CD4-positive, alpha-beta T cell treated with Interleukin-17A for 1 hour (primary cell): ENCODE measurements at places on chromosomes 2 and 18.

GRCh38 chr18:25976554-25976953 is 113.9 kb downstream of the SS18 start:
- no peak for DNase-seq

DNA sequence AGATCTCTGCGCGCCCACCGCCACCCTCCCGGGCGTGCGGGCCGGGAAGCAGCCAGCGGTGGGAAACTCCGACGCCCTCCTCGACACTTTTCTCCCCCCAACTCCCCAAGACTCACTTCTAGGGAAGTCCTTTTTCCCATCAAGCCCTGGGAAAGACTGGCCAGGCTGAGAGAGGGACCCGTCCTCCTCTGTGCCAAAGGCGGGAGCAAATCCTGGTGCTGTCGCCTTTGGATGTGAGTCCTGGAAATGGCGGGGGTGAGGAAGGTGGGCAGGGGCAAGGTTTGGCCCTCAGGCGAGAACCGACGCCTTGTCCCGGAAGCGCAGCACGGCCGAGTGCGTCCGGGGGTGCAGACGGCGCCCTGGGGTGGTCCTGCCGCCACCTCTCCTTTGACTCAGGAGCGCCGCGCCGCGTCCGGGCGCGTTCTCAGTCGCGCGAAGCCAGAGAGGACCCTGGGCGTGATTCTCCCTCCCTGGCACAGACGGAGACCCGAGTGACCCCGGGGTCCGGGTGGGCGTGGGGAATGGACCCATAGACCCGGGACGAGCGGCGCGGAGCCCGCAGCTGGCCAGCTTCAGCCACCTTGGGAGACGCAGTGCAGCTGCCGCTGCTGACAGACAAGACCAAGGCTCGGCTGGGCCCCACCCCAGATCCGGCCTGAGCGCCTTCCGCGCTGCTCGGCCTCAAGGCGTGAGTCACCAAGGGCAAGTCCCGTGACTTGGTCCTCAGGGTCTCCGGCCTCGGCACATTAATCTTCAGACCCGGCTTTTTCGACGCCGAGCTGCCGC is 3.5 kb upstream of the LBX2 start:
- peak; percentile 48 for DNase-seq

DNA sequence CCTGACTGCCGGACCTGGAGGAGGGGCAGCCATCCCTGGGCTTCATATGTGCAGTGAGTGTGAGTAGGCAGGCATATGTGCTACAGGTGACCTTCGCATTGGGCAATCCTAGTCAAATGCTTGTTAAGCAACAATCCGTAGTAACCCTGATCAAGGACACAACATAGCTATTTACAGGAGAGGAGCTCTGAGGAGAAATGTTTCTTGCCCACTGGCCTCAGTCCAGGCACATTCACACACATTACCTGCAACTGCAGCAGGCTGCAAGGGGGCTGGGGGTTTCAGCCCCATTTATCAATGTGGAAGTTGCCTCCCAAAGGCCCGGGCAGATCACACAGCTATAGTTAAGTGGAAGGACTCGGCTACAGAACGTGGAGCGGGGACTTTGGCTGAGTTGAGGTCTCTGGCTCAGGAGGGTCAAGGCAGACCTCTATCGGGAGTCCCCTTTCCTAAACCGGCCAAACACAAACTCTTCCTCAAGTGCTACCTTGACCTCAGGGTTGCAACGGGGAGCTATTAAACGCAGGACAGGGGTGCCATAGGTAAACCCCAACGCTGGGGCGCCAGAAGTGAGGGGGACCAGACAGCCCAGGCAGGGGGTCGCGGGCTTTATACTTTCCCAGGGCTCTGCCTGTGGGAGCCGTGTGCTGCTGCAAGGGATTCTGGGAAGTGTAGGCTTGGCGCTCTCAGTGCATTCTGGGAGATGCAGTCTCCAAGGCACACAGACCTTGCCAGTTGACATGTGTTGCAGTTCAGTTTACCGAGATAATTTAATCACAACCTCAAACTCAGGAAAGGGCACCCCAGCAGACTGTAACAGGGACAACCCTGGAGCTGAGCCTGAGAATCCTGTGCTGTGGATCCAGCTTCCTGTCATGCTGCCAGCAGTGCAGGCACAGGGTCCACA is 9.4 kb downstream of the KHK start:
- DNase-seq, result peak; percentile 61

DNA sequence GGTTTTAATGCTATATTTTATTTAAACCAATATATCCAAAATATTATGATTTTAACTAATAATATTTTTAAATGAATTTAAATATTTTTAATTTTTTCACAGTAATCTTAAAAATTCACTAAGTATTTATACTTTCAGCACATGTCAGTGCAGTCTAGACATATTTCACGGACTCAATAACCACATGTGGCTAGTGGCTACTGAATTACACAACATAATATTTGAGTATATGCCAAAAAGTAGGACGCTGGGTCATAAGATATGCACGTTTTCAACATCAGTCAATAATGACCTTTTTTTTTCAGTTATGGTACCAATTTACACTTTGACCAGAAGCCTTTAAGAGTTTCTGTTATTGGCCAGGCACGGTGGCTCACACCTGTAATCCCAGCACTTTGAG is 117.7 kb downstream of the GFPT1 start:
- DNase-seq, result no peak

- DNase-seq, result no peak
Measured at GRCh38 chr2:227125506-227125905, 38.5 kb downstream of the COL4A4 start.

- no peak for DNase-seq
Measured at GRCh38 chr2:240463274-240463865, 27.9 kb downstream of the GPC1 start.

GRCh38 chr2:120736202-120736623 is 545 bp downstream of the GLI2 start:
- no peak for DNase-seq

DNA sequence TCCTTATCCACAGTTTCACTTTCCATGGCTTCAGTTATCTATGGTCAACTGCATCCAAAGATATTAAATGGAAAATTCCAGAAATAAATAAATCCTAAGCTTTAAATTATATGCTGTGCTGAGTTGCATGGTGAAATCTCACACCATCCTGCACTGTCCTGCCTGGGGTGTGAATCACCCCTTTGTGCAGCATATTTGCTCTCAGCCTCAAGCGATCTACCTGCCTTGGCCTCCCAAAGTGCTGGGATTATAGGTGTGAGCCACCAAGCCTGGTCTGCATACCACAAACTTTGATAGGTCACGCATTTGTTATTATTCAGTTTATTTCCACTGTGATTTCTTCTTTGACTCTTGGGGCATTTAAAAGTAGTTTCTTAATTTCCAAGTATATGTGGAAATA is 117.2 kb downstream of the SPIRE1 start:
- no peak for DNase-seq

DNA sequence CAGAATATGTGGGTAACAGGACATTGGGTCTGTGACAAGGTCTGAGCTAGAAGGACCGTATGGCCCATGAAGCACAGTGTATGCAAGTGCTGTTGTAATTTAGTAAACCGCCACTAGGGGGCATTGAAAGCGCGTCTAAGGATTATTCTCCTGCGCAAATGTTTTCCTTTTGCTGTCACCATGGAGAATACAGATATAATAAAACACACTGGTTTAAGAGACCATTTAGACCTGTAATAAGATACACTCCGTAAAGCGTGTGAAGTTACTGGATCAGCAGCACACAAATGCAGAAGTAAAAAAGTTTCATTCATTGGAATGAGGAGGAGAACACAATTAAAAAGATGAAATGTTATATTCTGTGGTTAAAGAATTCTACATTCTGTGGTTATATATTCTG is 272.4 kb downstream of the AGAP1 start:
- peak; percentile 60 for DNase-seq

DNA sequence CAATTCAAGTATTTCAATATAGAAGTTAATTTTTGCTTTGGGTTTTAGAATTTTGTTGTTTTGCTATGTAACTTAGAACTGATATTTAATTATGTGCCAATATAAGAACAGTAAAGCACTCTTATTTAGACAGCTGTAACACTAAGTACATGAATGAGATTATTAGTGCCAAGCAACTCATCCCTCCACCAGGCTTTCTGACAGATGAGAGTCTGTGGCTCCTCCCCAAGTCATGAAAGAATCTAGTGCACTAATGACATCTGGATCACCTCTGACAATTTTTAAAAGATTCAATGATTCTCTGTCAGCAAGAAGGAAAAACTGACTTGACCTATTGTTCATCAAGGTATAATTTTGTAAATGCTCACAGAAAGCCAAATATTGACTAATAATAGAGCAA is 67.8 kb downstream of the TMEFF2 start:
- no peak for DNase-seq

GRCh38 chr2:34892766-34893165 is 1293.7 kb upstream of the FAM98A start:
- no peak for DNase-seq

DNA sequence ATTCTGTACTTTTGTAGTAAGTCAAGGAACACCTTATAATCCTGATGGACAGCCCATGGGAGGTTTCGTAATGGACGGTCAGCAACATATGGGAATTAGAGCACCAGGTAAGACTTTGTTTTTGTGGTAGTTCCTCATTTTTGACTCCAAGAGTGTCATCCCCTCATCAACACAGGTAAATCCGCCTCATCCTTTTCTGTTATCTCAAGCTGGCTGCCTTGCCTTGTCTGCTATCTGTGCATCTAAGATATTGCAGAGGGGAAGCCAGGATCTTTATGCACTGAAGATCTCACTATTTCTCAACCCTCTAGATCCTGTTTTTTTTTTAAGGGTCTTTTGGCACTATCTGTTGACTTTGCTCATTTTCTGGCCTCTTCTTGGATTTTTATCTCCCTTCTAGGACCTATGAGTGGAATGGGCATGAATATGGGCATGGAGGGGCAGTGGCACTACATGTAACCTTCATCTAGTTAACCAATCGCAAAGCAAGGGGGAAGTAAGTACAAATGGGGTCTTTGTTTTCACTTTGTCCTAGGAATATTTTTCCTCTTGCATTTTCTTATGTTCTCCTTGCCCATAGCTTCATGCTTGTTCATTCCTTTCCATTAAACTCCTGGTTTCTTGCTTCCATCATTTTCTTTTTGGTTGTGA is 133.8 kb downstream of the MEIS1 start:
- DNase-seq, result no peak

DNA sequence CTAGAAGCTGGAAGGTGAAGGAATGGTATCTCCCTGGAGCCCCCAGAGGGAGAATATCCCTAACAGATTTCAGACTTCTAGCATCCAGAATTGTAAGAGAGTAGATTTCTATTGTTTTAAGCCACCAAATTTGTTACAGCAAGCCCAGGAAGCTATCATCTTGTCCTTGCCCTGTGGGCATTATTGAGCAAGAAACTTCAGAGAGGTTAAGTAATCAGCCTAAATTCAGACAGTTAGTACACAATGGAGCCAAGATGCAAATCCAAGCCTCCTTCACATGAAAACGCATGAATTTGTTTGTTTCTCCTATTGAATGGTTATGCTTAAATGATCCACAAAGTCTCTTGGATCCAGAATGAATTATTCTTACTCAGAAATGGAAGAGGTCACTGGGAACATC is 55.2 kb upstream of the TRIB2 start:
- no peak for DNase-seq

GRCh38 chr2:160041091-160041490 is 21.3 kb downstream of the PLA2R1 start:
- DNase-seq, result no peak

- no peak for DNase-seq
Measured at GRCh38 chr2:32977228-32977758, 30.5 kb downstream of the LTBP1 start.

DNA sequence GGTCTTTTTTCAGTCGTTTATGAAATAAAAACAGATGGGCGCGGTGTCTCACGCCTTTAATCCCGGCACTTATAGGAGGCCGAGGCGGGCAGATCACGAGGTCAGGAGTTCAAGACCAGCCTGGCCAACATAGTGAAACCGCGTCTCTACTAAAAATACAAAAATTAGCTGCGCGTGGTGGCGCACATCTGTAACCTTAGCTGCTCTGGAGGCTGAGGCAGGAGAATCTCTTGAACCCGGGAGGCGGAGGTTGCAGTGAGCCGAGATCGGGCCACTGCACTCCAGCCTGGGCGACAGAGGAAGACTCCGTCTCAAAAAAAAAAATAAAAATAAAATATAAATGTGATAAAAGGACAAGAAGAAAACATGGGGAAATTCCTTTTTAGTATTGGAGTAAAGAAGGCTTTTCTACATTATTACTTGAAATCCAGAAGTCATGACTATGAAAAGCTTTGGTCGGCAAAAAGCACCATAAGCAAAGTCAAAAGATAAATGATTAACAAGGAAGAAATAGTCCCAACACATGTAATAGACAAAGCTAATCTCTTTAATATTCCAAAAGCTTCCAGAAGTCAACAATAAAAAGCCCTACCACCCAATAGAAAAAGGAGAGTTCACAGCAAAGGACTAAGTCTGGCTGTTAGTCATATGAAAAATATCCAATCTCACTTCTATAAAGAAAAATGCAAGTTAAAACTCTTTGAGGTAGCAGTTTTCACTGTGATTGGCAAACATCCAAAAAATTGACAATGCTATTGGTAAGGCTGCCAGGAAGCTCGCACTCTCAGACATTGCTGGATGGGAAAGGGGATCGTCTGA is 1.4 kb upstream of the FAM168B start:
- DNase-seq, result no peak

DNA sequence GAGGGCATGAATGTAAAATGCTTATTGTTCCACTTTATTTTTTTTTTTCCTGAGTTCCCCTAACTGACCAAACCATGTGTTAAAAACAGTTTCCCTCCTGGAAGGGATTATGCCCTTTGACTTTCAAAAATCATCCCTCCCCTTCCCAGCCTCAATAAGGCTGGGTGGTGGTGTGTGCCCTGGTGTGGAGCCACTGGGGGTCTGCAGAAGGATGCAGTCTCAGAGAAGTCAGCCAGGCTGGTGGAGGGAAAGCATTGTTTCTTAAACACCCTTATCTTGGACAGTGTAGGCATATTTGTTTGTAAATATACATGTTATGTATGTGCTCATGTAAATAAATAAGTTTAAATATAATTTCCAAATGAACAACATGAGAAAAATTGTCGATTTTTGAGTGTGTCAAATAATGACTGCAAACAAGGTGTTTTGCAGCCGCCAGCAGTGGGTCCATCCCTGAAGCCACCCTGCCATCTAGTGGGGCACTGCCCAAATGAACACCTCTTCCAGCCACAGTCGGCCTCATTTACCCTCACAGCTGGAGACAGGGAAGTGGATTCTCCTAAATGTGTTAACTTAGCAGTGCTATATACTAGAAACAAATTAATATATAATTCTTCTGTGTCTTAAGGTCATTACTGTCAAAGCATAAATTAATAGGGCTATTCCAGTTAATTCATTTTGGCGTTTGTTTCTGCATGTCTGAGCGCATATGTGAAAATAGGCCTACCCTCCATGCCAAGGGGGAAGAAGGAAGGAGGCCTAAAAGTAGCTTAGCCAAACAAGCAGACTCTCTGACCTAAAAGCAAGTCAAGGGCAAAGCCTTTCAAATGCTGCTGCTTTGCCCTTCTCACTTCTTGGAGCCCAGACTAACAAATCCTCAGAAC is 209.6 kb upstream of the PIK3C3 start:
- DNase-seq, result no peak
